ENCODE measurements at places on chromosomes 11 and 22. TPM values are rescaled to one million over a fixed set of nuclear protein-coding genes. Genes with fewer than 3 reads are reported as not detected.
A peak's percentile ranks its signal among the peaks of the same experiment; 100 is the strongest.

GRCh38 chr22:17974703-17975372 lies 49.5 kb downstream of the MICAL3 start:
- no peak for DNase-seq

DNA sequence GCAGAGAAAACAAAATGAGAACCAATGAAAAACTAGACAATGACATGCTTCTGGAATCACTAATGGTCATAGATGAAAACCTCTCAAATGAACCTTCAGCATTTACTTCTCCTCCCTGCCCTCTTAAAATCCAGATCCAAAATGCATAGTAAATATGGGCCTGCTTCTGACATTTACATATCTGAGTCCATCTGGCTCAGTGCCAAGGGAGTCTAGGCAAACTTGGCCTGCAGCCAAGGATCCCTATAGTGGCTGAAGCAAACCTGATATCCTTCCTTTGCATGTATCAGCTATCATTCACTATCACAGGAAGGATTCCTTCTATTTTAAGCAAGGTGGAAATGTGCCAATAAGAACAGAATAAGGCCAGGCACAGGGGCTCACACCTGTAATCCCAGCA lies 104.8 kb downstream of the C11orf58 start:
- peak; percentile 38 for DNase-seq

DNA sequence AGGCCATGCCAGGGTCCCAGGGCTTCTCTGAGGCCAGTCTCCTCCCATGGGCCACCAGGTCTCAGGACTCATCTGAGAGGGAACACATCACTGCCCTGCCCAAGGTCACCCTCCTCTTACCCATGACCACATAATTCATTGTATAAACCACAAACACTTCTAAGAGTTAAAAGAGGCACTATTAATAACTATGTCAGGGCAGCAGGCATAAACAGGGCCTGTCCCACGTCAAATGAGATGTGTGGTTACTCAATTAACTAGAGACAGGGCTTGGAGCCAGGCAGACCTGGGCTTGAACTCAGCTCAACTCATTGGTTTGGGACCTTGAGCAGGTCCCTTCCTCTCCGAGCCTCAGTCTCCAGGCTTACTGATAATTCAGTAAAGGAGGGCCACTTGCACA lies 33.1 kb downstream of the ARAP1 start:
- DNase-seq: no peak

WT1 gene
- not detected for total RNA-seq

OR52N4 gene
- total RNA-seq: not detected

CDC45 gene
- 0.26 TPM for total RNA-seq

VPREB3 gene
- total RNA-seq: not detected

PDGFD gene
- under 0.01 TPM for total RNA-seq
